ENCODE measurements at places on chromosomes 13 and 19.

GRCh38 chr13:42356184-42356575, 84.2 kb downstream of the AKAP11 start:
- DNase-seq: no peak

DNA sequence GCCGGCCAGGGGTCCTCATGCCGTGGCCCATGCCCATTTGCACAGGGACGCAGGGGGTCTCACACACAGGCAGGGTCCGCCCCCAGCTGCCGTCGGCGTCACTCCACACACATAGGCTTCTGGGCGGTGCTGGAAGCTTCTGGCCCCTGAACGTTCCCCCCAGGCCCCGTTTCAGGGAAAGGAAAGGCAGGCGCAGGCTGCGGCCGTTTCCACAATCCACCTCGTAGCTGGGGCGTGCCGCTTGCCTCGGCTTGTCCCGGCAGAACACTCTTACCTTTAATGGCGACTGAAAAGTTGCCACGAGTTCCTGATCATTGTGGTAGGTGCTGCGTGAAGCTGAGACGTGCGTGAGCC, 53.4 kb downstream of the MCF2L start:
- DNase-seq: no peak

DNA sequence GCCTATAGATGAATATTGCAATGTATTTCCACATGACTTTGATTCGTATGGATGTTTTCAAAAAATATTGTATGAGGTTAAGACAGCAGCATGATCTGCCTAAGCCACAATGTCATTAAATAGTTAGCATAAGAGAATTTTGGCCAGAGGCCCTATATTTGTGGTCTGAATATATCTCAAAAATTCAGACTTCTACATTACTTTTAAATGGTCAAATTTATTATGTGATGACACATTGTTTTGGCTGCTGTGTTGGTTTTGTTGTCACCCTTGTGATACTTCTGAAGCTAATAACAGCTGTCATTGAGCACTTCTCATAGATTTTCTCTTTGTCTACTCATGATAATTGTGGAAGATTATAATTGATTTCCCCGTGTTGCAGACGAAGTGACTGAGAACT, 288.2 kb downstream of the MYO16 start:
- no peak for DNase-seq

- no peak for DNase-seq
These were observed 1.5 kb upstream of the CIRBP start for GRCh38 chr19:1267477-1268225.

GRCh38 chr13:25971459-25972145, 80.2 kb downstream of the SHISA2 start:
- DNase-seq: no peak

DNA sequence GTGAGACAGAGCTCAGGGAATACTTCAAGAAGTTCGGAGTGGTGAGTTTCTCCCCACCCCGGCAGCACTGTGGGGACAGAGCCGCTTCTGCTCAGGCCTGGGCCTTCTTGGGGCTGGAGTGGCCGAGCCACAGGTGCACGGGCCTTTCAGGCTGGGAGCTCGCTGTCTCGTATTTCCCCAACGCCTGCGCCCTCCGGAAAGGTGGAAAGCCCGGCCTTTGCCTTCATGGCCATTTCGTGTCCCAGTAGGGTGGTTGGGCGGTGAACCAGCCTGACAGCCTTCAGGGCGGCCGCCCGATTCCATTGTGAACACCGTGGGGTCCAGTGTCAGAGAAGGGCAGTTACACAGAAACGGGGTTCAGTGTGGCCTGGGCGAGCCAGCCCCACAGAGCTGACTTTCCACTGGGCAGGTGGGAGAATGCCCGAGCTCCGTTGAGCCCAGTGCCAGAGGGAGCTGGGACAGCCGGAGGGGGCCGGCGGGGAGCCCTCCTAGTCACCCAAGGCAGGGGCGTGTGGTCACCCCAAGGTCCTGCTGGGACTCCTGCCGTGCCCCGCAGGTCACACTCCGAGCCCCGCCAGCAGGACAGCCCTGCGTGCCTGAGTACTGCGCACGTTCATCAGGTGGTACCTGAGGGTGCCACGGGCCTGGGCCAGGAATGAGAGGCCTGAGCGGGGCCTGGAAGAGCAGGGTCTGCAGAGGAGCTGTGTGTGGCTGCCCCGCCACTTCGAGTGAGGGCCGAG, 14.0 kb downstream of the DAZAP1 start:
- DNase-seq: no peak

DNA sequence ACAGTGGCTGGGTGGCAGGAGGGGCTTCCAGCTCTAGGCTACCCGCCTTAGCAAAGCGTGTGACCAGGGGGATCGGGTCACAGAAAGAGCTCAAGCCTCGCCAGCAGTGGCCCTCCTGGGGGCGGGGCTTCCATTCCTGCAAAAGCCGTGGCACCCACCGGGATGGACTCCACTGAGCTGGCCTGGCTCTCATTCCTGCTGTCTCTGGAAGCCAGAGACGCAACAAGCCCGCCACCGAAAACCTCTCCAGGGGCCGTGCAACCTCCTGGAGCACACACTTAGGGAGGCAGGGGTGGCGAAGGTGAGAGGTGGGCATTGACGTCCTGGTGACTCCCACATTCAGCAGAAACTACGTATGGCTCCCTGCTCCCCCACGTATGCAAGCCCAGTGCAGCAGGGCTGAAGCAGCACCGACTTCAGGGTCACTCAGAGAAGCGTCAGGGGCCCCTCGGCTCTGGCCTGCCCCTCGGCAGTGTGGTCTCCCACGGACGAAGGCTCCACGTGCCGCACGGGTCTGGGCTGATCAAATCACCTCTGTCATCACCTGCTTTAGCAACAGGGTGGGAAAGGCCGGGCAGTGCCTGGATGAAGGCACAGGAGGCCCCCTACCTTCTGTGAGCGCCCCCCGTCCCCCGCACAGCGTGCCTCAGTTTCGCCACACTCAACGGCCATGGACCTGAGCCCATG, 3.1 kb downstream of the C19orf25 start:
- no peak for DNase-seq

GRCh38 chr19:43880483-43880882, 53.4 kb downstream of the ZNF283 start:
- DNase-seq: no peak

- no peak for DNase-seq
These were observed 37.0 kb downstream of the ZNF136 start for GRCh38 chr19:12199757-12200419.

DNA sequence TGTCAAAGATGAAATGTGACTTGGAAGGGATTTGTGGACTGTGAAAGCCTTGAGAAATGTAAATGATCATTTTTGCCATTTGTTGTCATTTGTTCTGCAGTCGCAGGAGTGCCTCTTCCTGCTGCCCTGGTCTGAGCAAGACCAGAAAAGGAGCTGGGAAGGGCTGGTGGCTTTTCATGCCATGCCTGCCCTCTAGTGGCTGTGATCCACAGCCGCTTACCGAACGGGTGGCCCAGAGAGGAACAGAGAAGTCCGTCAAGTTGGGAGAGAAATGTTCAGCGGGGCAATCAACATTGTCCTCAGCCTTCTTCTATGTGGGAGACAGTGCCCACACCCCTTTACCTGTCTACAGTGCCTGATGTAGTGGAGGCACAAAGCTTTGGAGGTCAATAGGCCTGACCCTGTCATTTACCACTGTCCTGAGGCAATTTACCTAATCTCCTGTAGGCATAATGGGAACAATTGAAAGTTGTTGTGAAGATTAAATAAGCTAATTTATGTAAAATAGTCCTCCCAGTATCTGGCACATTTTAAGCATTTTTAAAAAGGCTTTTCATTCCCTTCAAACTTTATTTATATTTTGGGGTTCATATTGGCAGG, 224.5 kb downstream of the B3GLCT start:
- peak; percentile 10 for DNase-seq

- DNase-seq: peak; percentile 89
These were observed at the start of the genes IRGQ and ZNF576 for GRCh38 chr19:43595999-43596841. Gene IRGQ (minus strand): TSS chr19:43596134. CDS start chr19:43595338, 796 bp downstream. Gene ZNF576 (plus strand): TSS chr19:43596595. CDS start chr19:43597109, 514 bp downstream.

GRCh38 chr19:632579-633067, 714 bp downstream of the POLRMT start:
- no peak for DNase-seq

DNA sequence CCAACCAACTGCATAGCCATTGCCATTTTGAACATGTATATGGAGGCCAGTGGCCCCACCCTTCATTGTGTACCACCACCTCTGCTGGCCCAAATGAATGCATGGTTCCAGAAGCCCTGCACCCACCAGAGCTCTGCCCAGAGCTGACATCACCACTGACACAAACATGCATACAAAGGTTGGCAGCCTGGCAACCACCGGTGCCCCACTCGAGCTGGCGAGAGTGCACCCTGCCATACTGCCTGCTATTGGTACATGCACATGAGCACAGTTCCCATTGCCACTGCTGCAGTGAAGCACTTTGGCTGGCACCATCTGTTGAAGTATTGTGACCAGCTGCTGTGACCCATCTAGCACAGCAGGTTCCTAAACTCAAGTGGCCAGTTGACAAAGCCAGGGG, 1564.9 kb downstream of the OLFM4 start:
- DNase-seq: no peak

GRCh38 chr19:17335575-17335974, 920 bp upstream of the ANO8 start:
- no peak for DNase-seq

DNA sequence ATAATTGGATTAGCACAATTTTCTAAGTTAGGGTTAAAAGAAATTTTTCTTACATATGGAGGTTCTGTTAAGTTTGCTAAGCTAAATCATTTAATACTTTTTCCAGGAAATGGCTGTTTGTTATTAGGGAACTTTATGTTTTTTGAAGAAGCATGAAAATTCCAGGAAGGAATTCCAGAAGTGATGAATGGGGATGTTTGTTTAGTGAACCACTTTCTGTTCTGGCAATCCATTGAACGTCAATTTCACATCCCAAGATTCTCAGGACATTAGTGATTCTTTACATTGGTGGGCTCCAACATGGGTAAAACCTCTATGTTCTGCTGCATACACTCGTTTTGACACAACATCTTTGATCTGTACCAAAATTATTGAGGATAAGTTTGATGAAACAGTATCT, 534.4 kb downstream of the IRS2 start:
- no peak for DNase-seq

DNA sequence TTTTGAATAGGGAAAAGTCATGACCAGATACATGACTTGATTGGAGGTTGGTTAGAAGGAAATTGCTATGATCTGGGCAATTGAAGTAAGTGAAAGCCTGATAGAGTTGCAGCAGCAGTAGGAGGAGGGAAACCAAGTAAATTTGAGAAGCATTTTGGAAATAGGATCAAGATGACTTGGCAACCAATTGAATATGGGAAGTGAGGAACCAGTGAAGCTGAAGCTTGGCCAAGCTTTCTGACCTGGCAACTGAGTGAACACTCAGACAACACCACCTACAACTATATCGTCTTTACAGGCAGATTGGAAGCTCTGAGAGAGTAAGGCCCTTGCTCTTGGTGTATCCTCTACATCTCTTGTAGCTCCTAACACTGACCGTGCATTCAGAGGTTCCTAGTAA, 16.2 kb upstream of the KATNAL1 start:
- no peak for DNase-seq

DNA sequence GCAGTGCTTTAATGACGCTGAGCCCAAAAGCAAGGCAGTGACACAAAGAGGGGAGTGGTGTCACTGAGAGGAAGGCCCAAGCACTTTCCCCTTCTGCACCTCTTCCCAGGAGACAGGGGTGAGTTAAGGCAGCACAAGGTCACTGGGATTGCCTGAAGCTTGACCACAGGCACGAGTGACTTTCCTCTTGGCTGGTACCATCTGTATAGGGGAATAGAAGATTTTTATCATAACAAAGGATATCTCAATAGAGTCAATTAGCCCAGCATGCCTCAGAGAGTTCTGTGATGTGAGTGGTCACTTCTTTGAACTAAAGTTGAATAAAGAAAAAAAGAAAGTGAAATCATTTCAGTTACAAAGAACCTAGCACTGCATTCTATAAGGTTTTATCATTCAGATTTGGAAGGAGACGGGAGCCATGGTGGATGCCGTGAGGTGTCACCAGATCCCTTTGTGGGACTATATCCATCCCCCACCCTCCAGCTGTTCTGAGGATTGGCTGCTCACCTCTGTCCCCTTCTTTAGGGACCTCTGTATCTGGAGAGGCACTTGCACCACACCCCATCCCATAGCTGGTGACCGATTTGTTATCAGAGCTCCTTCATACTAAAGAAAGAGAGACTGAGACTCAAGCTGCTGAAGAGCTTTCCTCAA, 291.2 kb downstream of the DCT start:
- no peak for DNase-seq

DNA sequence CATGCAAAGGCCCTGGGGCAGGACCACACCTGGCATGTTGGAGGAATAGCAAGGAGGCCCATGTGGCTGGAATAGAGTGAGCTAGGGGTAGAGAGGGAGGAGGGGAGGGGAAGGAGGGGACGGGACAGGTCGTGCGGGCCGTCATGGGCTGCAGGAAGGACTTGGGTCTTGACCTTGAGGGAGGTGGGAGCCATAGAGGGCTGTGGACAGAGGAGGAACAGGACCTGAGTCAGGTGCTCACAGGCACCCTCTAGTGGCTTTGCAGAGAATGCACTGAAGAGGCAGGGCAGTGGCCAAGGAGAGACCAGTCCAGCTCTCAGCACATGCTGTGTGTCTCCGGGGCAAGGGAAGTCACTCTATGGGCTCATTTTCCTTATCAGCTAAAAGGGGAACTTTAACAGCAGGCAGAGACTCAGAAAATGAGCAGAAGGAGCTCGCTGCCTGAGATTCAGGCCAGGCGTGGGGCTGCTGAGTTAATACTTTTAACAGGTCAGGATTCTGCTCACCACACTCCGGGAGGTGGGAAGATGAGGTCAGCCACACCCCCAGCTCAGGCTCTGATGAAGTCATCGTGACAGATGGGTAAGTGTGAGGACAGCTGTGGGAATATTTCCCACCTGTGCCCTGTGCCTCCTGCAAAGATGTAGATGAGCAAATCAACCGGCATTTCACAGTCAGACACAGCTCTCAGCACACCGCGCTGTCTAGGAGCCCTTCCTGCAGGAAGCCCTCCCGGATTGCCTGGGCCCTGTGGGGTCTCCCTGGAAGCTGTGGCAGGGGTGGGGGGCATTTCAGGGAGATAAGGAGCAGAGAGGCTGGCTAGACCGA, 6.0 kb upstream of the TNFAIP8L1 start:
- peak; percentile 26 for DNase-seq

GRCh38 chr19:30214651-30215051, 157.5 kb upstream of the ZNF536 start:
- DNase-seq: no peak

DNA sequence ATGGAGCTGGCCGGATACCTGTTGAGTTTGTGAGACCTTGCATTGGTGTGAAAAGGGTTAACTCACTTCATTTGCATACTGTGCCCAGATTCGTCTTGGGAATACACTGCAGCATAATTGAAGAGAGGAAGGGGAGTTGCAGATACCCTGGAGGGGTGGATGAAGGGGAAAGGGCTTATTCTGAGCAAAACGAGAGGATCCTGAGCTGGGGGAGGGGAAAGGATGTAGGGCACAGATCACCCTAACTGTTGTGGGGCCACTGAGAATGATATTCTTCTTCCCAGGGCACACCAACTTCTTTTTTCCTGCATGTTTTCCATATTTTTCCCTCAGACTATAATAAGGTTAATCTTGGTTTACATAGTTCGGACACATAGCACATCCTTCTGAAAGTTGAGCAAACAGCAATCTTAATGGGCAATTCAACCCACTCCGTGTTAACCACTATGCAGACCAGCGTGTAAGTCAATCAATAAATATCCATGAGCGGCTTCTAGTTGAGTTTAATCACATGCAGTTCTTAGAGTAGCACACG, 11.7 kb upstream of the PTPRS start:
- no peak for DNase-seq

GRCh38 chr19:50829801-50830200, 3.6 kb downstream of the KLK15 start:
- no peak for DNase-seq

GRCh38 chr13:92901739-92902138, 324.9 kb upstream of the GPC6 start:
- DNase-seq: no peak
